ENCODE measurements at places on chromosomes 2 and 18.

DNA sequence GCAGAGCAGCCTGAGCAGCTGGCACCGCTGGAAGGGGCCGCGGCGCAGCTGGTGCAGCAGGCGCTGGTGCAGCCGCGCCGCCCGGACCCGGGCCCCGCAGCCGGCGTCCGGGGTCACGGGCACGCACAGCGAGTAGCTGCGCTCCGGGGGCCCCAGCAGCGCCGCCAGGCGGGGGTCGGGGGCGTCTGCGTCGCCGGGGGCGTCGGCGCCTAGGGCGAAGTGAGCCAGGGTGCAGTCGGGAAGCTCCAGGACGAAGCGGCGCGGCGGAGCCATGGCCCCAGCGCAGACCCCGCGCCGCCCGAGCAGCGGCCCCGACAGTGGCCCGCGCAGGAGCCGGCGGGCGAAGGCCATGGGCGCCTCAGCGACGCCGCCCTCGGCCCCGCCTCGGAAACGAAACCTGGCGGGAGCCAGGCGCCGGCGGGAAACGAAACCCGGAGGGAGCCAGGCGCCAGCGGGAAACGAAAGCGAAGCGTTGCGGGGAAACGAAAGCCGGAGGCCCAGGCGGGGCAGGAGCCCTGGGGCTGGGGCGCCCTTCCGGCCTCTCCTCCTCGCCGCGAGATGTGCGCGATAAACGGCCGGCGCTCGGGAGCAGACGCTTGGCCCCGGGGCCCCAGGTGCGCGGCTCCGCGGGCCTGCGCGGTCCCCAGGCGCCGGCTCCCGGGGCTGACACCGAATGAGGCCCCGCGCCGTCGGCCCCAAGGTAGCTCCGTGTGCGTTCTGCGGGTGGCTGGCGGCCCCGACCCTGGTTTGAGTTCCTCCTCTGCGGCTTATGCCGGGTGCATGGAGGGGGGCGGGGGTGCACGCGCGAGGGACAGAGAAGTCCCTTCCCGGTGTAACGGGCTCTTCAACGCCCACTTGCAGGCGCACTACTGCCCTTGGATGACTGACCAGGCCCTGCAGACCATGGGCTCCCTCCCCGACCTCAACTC lies at the start of gene CMPK2:
TSS of gene CMPK2 (minus strand) at position 562 of the 929 bp plus-strand sequence. CDS start at position 351, 211 bp downstream.
- no peak for DNase-seq

DNA sequence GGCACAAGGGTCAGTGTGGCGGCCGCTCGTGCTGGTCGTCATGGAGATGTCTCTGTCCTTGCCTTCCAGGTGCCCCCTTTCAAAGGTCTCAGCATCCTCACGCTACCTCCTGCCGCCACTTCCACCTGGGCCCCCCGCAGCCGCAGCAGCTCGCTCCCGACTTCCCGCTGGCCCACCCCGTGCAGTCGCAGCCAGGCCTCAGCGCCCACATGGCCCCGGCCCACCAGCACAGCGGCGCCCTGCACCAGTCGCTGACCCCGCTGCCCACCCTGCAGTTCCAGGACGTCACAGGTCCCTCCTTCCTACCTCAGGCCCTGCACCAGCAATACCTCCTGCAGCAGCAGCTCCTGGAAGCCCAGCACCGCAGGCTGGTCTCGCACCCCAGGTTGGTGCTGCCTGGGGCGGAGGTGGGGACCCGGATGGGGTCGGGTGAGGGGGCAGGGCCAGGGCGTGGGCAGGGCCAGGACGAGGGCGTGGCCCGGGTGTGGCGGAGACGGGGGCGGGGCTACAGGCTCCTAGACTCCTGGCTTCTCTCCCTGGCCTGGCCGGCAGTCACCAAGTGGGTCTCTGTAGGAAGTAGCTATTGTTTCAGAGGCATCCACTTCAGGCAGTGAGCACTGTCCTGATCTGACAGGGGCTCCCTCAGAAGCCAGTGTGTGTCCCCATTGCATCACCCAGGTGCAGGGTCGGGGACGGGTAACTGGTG lies 223.7 kb downstream of the LOXHD1 start:
- DNase-seq: no peak

GRCh38 chr2:60780721-60781120 lies 24.7 kb downstream of the PAPOLG start:
- no peak for DNase-seq

- no peak for DNase-seq
Measured at GRCh38 chr2:181779288-181780021, 99.1 kb upstream of the NEUROD1 start.

DNA sequence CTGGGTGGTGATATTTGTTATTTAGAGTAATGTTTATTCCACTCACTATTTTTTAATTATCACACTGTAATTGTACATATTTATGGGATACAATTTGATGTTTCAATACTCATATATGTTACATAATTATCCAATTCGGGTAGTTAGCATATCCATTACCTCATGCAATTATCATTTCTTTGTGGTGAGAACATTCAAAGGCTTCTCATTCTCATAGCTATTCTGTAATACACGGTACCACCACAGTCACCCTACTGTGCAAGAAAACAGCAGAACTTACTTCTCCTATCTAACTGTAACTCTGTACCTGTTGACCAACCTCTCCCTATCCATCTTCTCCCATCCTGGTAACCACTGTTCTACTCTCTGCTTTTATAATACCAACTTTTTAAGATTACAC lies 4.6 kb downstream of the TBC1D8 start:
- DNase-seq: no peak

DNA sequence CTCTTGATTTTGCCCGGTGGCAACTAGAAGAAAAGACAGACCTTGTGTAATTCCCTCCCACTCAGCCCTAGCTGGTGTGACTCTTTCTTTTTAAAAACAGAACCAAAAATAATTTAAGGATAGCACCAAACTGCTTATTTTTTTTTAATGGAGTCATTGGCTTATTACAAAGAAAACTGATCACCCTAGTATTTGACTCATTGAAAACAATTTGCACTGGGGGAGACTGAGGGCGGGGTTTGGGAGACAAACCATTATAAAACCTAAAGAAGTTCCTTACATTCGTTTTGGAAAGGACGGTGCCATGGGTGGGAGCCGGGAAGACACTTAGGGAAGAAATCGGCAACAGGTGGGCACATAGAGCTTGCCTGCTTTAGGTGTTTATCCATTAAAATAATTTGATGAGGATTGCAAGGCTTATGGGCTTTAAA lies 2.5 kb downstream of the PAX3 start:
- no peak for DNase-seq

Measured in stimulated activated CD4-positive, alpha-beta T cell treated with anti-CD3 and anti-CD28 coated beads, Interleukin-1b, Interleukin-23, amount 100 ng/mL, for 1 hour (primary cell).